ENCODE measurements at places on chromosomes 1 and 21. TPM values are rescaled to one million over a fixed set of nuclear protein-coding genes. Genes with fewer than 3 reads are reported as not detected.

LCE6A gene
- not detected for total RNA-seq

ST3GAL3 gene
- total RNA-seq: 8.7 TPM

MTARC2 gene
- total RNA-seq: 5.1 TPM

ITGB3BP gene
- 15.8 TPM for total RNA-seq

MPZL1 gene
- total RNA-seq: 92.5 TPM
